ENCODE measurements at places on chromosomes 2 and 18.

DNA sequence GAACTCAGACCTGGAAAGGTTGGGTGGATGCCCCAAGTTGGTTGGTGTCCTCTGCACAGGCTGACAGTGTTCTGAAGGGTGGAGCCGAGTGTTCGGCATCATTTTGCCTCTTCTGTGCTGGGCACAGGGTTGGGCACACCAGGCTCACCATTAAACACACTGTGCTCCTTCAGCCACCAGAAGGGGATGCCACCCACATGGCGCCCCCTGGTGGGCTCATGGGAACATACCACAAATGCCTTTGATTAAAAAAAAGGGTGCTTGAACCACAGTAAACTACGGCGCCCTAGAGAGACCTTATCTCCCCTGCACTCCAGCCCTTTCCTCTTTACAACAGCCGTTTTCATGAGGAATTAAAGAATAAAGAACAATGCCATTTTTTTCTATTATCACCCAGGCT is 89.4 kb downstream of the CELF4 start:
- no peak for DNase-seq

DNA sequence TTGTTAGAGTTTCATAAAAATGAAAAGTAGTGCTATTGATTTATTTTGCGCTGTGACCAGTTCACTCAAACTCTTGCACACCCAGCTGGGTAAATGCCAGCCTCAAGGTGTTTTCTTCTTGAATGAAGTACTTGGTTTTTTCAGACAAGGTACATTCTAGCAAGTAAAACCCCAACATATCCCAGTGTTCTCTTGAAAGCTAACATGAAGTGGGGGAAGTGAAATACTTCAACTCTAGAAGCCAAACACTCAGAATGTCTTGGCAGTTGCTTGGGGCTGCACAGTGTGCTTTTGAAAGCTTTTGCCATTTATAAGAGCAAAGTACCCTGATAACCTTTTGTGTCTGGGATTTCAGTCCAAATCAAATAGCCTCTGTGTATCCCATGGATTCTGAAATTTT is 13.4 kb downstream of the NPAS2 start:
- DNase-seq: no peak

DNA sequence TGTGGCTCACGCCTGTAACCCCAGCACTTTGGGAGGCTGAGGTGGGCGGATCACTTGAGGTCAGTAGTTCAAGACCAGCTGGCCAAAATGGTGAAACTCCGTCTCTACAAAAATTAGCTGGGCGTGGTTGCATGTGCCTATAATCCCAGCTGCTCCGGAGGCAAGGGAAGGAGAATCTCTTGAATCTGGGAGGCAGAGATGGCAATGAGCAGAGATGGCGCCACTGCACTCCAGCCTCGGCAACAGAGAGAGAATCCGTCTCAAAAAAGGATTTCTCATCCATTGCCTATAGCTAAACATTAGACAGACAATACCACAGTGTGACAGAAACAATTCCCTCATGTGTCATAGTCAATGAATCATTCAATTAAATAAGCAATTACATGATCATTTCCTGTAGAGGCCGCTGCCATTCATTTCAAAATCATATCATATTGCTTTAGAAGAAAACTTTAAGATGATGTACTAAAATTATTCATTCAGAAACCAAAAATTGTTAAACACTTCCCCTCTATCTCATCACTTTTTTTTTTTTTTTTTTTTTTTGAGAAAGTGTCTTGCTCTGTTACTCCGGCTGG is 69.5 kb upstream of the TGIF1 start:
- peak; percentile 36 for DNase-seq

DNA sequence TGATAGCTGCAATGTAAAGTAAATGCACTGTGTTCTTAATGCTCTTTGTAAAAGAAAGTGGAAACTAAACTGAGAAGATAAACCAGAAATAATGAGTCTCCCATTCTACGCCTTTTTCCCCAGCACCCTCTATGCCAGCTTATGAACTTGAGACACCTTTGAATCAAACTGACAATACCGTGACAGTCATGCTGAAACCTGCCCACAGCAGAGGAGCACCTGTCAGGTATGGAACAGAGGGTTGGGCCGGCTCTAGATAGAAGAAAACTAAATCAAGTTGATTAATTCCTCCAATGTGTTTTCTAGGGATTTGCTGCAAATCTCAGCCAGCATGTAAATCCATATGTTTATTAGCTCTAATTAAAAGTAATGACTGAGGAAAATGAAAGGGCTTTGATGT is 520.6 kb upstream of the RAB12 start:
- no peak for DNase-seq

DNA sequence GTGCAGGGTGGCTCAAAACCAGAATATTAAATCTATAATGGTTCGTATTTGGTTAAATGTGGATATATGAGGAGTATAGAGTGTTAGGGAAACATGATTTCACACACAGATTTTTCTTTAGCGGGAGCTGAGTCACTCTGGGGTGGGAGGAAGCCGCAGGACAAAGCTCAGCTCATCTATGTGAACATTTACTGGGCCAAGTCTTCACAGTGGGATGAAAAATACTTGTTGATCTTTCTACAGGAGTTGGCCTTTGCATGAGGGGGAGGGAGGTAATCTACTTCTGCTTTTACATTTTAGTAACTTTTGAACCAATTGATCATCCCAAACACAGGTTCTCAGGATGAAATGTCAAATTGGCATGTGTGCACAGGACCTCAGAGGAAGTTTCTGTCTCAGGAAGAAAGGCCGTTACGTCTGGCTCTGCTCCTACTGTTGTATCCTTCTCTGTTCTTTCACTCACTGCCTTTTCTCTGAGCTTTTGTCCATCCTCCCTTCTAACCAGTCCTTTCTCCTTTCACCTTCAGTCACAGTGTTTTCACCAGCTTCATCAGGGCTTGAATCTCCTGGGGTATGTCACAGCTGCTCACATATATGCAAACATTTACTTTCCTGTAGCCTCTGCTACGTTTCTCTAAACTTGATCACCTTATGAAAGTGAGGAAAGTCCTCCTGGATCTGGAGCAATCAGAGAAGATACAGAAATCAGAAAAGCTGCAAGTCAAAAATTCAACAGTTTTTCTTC is 943.3 kb upstream of the FANCL start:
- no peak for DNase-seq

DNA sequence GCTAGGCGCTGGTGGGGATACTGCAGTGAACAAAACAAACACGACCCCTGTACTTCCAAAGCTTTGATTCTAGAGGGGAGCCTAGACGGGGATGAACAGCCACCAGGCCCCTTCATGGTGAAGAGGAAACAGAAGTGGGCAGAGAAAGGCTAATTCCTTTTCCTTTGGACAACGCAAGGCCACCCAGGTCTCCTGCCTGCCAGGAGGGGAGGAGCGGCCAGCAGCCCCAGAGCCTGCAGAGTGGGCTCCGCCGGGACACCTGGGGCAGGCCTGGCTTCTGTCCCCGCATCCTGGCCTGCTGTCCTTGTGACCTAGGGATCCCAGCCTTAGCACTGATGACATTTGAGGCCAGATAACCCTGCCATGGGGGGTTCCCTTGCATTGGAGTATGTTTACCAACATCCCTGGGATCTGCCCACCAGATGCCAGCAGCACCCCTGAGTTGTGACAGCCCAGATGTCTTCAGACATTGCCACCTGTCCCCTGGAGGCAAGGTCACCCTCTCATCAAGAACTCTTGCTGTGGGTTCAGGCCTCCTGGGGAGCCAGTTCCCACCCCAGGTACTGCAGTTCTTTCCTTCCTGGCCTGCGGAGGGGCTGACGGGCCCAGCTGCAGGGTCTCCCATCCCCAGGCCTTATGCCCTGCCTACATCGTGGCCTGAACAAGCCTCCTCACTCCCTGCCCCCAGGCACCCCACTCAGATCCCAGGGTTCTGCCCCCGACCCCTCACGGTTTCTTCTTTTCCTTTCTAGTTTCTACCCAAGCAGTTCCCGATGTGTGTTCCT is 125.7 kb downstream of the SEPTIN10 start:
- no peak for DNase-seq

- no peak for DNase-seq
Observed at GRCh38 chr2:226011716-226012450, 612.4 kb downstream of the NYAP2 start.

- peak; percentile 62 for DNase-seq
Observed at GRCh38 chr18:39938676-39939608, 2016.1 kb upstream of the PIK3C3 start.

DNA sequence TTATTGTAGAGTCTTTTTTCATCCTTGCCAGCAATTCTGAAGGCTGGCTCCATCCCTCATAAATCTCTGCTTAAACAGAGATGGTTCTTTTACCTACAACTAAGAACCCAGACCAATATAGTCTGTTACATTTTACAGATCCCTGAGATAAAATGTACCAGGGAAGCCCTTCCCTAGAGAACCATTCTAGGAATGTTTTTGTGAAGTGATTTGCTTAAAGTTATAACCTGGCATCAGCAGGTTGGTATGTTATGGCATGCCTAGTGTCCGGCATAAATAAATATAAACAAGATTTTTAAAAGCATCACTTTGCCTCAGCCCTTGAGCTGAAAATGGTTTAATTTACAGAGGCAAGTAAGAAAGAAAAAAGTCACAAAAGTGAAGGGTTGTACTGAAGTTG is 18.5 kb upstream of the NPAS2 start:
- DNase-seq: no peak

GRCh38 chr2:26114151-26114550 is 58.7 kb upstream of the GAREM2 start:
- DNase-seq: no peak

GRCh38 chr2:154240921-154241379 is 369.2 kb downstream of the GALNT13 start:
- DNase-seq: no peak

DNA sequence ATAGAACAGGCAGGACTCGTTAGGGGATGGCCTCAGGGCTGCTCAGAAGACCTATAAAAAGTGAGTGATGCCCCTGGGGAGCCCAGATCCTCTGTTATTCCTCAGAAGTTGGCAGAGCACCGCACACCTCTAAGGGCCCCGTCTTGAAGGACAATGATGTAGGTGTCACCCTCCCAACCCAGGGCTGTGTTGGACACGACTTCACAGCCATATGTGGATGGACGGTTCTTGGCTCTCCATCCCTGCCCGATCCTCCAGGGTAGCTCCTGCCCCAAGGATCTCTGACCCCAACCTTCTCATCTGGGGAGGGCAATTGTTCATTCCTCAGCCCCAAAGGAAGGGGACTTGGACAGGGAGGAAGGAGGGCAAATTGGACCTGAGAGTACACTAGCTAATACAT is 246.1 kb downstream of the DYSF start:
- no peak for DNase-seq

GRCh38 chr2:224359569-224359968 is 42.3 kb downstream of the FAM124B start:
- no peak for DNase-seq

GRCh38 chr2:223954401-223954800 is 2.9 kb upstream of the MRPL44 start:
- no peak for DNase-seq

DNA sequence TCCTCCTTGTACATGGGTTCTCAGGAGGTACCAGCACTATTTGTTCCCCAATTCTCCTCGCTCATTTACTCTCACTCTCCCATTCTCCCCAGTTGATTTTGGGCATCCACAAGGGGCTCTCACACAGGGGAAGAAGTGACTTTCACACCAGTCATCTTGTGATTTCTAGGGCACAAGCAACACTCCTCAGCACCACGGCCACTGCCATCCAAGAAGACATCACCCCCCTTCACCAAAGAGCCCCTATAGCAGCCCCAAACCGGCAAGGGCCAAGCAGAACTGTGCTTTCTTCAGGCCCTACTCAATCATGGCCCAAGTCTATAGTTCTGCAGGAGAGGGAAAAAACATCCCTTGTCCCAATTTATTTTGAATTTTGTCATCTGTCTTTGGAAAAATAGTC is 209.2 kb upstream of the ARL4C start:
- DNase-seq: no peak

DNA sequence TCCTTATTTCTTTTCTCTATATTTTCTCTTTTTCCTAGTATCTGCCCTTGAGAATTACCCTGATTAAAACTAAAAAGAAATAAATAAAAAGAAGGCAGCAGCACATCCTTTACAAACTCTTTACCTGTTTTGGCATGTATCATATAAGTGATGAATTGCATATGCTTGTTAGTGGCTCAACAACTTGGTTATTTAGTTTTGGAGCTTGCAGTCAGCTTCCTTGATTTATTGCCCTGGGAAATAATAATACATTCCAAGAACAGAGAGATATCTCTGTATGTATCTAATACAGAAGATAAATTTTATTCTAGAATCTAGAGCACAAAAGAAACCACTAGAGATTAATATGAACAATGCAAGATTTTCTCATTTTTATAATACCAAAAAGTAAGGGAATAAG is 139.8 kb upstream of the ZC3H15 start:
- no peak for DNase-seq

DNA sequence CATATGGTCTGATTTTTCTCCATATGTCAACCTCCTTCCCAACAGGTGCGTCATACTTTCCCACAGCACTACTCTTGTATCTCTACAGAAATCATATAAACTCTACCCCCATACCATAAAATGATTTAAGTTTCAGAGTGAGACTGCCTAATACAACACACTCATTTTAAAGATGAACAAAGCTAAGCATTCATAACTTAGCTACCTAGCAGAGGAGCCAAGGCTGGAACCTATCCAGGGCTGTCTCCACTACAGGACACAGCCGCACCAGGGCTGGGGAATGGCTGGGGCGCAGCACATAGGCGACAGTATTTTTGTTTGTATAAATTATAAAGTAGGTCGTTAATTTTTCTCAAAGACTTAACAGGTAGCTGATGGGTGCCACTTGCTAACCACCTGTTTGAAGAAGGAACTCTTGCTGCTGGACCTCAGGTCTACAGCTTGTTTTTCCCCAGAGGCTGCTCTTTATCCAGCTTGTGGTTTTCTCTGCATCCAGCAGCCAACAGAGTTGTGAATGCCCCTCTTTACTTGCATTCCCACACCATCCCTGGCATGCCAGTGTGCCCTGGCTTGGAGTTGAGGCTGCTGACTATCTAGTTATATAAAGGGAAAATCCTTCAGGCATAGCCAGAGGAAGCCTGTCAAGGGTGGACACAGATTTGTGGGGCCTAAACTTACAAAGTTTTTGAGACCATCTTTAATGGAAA is 62.0 kb downstream of the HNRNPLL start:
- DNase-seq: no peak

DNA sequence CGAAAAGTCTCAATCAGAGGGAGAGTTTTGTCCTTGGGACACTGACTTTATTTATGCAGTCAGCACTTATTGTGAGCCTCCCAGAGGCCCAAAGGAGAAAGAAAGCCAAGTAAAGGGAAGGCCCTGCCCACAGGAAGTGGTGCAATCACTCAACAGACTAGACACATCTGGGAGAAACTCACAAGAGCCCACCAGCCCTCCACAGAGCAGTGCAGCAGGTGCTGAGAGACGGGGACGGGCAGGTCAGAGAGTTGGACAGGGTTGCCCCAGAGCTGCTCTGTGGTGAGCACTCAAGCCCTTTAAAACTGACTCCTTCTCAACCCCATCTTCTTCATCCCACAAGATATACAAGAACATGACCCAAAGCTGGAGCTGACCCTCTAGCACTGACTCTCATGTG is 96.0 kb downstream of the TFCP2L1 start:
- peak; percentile 62 for DNase-seq

DNA sequence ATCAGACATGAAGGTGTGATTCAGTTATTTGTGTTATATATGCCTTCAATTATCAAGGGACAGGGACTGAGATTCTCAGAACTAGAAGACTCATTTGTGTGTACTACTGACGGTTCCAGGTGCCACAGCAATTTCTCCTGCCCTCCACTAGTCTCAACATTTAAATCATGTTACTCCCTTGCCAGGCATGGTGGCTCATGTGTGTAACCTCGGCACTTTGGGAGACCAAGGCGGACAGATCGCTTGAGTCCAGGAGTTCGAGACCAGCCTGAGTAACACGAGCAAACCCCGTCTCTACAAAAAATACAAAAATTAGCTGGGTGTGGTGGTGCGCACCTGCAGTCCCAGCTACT is 1.1 kb downstream of the CNDP2 start:
- DNase-seq: no peak

- no peak for DNase-seq
Observed at GRCh38 chr18:5462227-5462626, 81.6 kb downstream of the EPB41L3 start.
